ENCODE measurements at places on chromosomes 6 and 20.

GRCh38 chr6:26118999-26119398 is 31.8 kb downstream of the HFE start:
- DNase-seq: peak; percentile 33

DNA sequence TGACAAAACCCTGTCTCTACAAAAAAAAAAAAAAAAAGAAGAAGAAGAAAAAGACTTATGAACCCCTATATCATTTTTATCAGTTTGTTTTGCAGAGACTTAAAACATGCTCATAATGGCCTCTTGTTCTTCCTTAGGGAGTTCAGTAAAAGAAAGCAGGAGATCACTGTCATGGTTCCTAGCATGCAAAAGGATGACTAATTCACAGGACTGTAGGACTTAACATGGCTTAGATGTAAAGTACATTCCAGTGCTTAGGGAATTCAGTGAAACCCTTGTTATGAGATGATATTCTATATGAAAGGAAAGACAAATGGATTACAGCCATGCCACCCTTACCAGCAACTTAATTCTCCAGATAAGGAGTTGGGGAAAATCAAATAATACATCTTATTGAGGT is 29.5 kb downstream of the EEF1A1 start:
- DNase-seq: no peak

GRCh38 chr6:108210556-108210955 is 44.7 kb downstream of the NR2E1 start:
- DNase-seq: no peak

DNA sequence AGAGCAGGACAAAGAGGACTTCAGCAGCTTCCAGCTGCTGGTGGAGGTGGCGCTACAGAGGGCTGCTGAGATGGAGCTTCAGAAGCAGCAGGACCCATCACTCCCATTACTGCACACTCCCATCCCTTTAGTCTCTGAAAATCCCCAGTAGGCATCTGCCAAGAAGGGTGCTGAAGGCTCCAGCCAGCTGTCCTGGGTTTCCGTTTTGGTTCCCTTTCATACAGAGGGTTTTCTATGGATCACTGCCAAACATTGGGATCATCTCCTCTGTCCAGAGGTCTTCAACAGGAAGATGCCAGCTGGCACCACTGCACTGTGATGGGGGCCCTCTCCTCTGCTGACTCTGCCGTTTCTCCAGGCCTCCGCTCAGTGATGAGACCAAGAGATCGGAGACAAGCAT is 14.3 kb upstream of the RAB5IF start:
- DNase-seq: no peak

DNA sequence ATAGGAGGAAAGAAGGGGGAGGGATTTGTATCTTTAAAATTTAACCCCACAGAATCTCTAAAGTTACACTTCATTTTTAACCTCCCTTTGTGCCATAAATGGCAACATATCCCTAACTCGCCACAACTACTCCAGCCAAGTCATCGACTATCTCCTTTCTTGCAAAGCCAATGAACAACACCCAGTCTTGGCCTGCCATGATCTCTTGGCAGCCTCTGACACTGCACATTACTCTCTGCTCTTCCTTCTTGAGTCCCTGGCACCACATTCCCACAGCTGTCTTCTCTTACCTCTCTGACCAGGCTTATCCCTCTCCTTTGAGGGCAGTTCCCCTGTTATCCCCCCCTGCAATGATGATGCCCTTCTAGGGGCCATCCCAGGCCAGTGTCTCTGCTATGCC is 42.5 kb downstream of the MBOAT1 start:
- DNase-seq: no peak

GRCh38 chr6:56279331-56280080 is 32.1 kb upstream of the COL21A1 start:
- DNase-seq: no peak

DNA sequence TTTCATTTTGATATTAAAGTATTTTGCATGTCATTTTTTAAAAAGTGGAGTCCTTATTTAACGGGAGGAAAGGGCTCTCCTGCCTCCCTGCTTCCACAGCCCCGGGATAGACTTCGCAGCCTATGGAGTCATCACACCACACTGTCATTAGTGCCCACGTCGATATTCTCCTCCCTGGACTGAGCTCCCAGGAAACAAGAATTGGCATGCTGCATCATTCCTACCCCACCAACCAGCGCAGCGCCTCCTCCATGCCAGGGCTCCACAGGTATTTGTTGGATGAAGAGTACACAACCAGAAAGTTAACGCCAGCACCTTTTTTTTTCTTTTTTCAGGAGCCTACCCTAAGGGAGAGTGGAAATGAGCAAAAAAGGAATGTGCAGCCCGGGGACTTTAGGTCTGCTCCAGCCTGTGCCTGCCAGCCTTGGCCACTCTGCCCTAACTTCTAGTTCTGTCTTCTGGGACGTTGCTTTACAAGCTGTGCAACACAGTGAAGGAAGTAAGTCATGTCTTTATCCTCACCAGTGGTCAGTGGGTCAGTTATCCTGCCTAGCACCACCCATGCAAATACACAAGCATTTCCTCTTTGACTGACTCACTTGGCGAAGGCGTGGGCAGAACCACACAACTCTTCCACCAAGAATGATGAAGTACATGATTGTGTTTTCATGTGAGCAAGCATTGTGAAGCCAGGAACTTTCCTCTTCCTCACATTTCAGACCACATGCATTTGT is 180.7 kb upstream of the UST start:
- DNase-seq: peak; percentile 28

DNA sequence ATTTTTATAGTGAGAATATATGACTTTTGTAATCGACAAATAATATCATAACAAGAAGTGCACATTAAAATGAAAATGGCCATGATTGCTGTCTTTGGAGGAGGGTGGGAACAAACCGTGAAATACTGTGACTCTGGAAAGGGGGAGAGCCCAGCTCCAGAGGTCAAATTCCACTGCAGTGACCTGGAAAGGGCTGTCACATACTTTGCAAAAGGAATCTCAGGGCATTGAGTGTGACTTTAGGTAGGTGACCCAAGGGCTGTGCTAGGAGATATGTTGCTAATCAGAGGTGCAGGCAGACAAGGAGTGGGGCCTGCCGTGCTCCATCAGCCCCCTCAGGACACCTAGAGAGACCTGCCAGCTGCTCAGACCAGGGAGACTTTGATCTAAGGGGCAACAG is 28.1 kb upstream of the BMP7 start:
- DNase-seq: no peak

GRCh38 chr6:113909224-113909856 is 52.2 kb downstream of the MARCKS start:
- DNase-seq: no peak

DNA sequence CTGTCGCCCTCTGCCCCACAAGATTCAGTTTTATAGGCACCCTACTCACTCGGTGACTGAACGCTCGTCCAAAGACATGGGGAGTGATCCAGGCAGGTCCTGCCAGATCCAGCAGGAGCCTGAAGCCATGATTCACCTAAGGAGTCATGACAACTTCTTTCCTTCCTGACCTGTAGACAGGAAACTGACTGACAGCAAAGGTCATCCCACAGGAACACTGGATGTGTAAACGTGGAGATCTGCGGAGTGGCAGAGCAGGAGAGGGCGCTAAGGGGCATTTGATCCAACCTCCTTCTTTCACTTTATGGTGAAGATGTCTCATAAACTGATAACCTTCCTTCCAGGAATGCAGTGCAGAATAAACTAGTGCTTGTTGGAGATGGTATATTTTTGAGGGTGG is 192.2 kb downstream of the GJA10 start:
- DNase-seq: no peak

DNA sequence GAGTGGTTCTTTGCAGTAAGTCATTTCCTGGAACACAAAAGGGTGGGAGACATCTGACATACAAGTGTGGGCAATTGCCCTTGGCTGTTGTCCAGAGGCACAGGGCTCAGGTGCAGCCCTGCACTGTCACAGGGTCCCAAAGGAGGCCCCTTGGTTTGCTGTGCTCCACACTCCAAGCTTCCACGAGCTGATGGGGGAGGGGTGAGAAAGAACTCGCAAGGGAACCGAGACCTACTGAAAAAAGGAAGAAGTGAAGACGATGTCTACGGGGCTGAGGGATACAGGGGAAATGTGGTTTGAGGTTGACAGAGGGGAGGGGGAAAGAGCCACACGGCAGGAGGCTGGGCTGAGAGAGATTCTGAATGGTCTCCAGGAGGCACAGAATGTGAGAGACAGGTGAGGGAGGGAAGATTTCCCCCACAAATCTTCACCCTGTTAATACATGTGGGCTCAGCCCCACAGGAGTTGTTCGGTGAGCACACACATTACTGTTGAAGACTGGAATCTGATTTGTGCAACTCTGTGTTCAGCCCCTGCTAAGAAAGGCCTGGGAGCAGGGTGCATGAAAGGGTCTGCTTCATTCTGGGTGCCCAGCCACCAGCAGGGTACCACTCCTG is 123.4 kb downstream of the LY86 start:
- peak; percentile 10 for DNase-seq

GRCh38 chr20:25470045-25470444 is 62.6 kb downstream of the GINS1 start:
- DNase-seq: no peak

GRCh38 chr6:133752129-133752528 is 136.8 kb upstream of the TCF21 start:
- DNase-seq: no peak

DNA sequence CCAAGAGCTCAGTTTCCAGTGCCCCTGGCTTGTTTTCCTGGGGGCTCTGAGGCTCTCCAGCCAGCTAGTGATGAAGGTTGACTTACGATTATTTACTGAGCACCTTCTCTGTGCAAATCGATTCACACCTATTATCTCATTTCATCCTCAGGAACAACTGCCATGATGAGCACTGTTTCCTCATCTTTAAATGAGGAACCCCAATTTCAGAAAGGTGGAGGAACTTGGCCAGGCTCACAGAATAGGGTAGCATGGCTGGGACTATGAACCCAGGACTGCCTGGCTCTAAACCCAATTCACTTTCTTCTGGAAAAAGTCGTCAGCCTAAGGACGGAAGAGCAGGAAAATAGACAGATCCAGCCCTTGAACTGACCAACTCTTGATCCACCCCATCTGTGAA is 3.5 kb upstream of the BPI start:
- no peak for DNase-seq

GRCh38 chr6:51273228-51273961 is 454.7 kb downstream of the TFAP2B start:
- DNase-seq: peak; percentile 1

GRCh38 chr6:21824431-21825177 is 231.1 kb downstream of the SOX4 start:
- DNase-seq: no peak

- no peak for DNase-seq
Observed at GRCh38 chr6:21263531-21264287, 329.8 kb upstream of the SOX4 start.

DNA sequence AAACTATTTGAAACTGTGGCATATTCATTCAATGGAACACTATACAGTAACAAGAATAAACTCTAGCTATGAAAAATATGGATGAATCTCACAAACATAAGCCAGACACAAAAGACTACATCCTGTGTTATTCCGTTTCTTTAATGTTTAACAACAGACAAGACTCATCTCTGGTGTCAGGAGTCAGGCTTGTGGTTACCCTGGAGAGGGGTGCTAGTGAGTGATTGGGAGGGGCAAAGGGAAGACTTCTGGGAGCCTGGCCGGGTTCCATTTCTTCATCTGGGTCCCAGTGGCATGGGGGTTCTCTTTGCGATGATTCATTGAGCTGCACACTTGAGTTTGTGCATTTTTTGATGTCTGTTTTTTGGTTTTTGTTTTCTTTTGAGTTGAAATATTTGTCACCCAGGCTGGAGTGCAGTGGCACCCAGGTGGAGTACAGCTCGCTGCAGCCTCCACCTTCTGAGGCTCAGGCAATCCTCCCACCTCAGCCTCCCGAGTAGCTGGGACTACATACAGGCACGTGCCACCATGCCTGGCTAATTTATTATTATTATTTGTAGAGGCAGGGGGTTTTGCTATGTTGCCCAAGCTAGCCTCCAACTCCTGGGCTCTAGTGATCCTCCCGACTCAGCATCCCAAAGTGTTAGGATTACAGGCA is 21.2 kb upstream of the TTPAL start:
- no peak for DNase-seq

GRCh38 chr20:45097485-45098102 is 3.3 kb downstream of the KCNS1 start:
- DNase-seq: no peak

GRCh38 chr6:1346101-1346500 is 34.2 kb downstream of the FOXQ1 start:
- DNase-seq: no peak

DNA sequence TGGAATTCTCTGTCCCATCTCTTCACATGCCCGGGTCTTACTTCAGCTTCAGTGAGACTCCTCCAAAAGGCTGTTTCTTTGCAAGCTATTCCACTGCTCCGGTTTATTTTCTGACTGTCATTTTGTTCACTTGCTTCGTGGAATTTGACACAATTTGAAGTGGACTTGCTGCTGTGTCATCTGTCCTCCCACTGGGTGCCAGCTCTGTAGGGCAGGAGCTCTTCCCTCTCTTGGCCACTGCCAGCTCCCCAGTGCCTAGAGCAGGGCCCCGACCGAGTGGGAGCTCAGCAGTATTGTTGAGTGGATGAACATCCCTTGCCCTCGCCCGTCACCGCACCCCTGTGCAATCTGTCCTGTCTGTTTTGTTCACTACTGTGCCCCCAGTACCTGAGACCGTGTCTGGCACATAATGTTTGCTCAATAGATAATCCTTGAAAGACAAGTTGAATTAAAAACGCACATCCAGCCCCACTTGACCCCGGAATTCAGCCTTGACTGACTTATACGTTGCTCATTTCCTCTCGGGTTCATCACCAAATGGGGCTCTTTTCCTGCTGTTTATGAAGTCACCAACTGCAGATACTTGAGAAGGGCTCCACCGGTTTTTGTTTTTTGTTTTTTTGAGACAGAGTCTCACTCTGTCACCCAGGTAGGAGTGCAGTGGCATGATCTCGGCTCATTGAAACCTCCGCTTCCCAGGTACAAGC is 170.3 kb upstream of the KCNG1 start:
- DNase-seq: no peak

DNA sequence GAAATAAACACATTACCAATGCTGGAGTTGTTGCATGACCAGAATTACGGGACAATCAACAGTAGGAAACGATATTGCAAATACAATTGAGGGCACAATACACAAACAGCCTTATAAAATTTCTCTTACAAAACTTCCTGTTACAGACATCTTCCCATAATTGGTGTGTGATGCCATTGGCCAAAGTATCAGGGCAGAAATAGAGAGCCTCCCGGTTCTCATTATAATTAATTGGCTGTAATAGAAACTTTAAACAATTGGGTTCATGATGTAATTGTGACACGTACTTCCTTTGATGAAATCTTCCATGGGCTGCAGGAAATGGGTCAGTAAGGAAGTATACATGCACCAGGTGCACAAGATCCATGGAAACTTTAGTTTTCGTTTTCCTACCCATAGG is 40.3 kb upstream of the RALGAPA2 start:
- no peak for DNase-seq

DNA sequence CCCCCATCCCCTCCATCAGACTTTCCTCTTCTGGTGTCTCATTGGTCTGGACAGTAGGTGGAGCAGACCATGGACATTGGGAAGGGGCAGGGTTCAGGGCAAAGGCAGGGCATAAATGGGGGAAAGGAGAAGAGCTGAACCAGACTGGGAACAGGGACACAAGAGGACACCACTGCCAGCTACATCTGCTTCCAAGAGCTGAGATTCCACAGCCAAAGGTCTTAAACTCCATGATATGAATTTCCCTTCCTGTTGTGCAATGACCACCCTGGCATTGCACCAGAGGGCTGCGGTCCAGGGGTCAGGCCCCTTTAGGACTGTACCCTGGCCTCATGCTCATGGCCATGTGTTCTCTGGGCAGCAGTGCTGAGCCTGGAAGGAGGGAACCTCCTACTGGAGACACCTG is 137.9 kb downstream of the MAFB start:
- no peak for DNase-seq

- no peak for DNase-seq
Observed at GRCh38 chr20:45282700-45283550, 23.7 kb upstream of the RBPJL start.
